ENCODE measurements at places on chromosomes 12 and 14. TPM values are rescaled to one million over a fixed set of nuclear protein-coding genes. Genes with fewer than 3 reads are reported as not detected.

The FOXA1 gene
- not detected for total RNA-seq

The CLEC2A gene
- total RNA-seq, result not detected

The PIWIL1 gene
- not detected for total RNA-seq

The DIO2 gene
- total RNA-seq, result 4.3 TPM

The KLRG1 gene
- total RNA-seq, result 0.22 TPM

The DACT1 gene
- 27.4 TPM for total RNA-seq

The NRIP2 gene
- 0.22 TPM for total RNA-seq

The CD4 gene
- total RNA-seq, result 0.25 TPM

The JPH4 gene
- total RNA-seq, result not detected

The SMIM41 gene
- 0.37 TPM for total RNA-seq

The TAS2R19 gene
- total RNA-seq, result 7.9 TPM

The PRKAB1 gene
- 14.5 TPM for total RNA-seq

The SLC38A6 gene
- total RNA-seq, result 77.6 TPM

The VAMP1 gene
- 3.3 TPM for total RNA-seq

The CELA1 gene
- total RNA-seq, result not detected

The SERPINA1 gene
- 0.22 TPM for total RNA-seq

The TMEM30B gene
- total RNA-seq, result 0.11 TPM

The LTB4R2 gene
- total RNA-seq, result 3.8 TPM

The PRR13 gene
- total RNA-seq, result 26.2 TPM

The RAB15 gene
- 2.7 TPM for total RNA-seq

The MYO1A gene
- not detected for total RNA-seq

The ZFHX2 gene
- 0.62 TPM for total RNA-seq

The KRT74 gene
- total RNA-seq, result not detected

The KITLG gene
- total RNA-seq, result 169 TPM

The RPGRIP1 gene
- not detected for total RNA-seq

The LRP1-AS gene
- not detected for total RNA-seq

The CBLN3 gene
- total RNA-seq, result 5.5 TPM

The GLIPR1L1 gene
- not detected for total RNA-seq

The LGMN gene
- total RNA-seq, result 10.3 TPM

The PCBP2 gene
- 229 TPM for total RNA-seq

The EPYC gene
- total RNA-seq, result not detected

The TAS2R31 gene
- total RNA-seq, result 8.2 TPM

The SLC6A12 gene
- total RNA-seq, result not detected

The PYGL gene
- 85.3 TPM for total RNA-seq

The RNU4-1 gene
- total RNA-seq, result under 0.01 TPM

The ANKRD33 gene
- 0.11 TPM for total RNA-seq

The ZC3H10 gene
- total RNA-seq, result 4.7 TPM

The GAPDH gene
- 7,219 TPM for total RNA-seq

The STRAP gene
- 107 TPM for total RNA-seq

The EP400 gene
- total RNA-seq, result 14.0 TPM

The PMEL gene
- total RNA-seq, result 1.5 TPM

The TAS2R7 gene
- not detected for total RNA-seq

The VDR gene
- 2.7 TPM for total RNA-seq

The GSC gene
- not detected for total RNA-seq

The REM2 gene
- 0.12 TPM for total RNA-seq

The SLC10A1 gene
- not detected for total RNA-seq

The BMAL2 gene
- 111 TPM for total RNA-seq

The MYH6 gene
- not detected for total RNA-seq

The IQSEC3 gene
- 0.33 TPM for total RNA-seq

The CFAP73 gene
- total RNA-seq, result not detected

The PTGER2 gene
- total RNA-seq, result 17.5 TPM

The FERMT2 gene
- 157 TPM for total RNA-seq

The AQP2 gene
- not detected for total RNA-seq

The TAS2R42 gene
- total RNA-seq, result not detected
